ENCODE measurements at places on chromosomes 13 and 19.

DNA sequence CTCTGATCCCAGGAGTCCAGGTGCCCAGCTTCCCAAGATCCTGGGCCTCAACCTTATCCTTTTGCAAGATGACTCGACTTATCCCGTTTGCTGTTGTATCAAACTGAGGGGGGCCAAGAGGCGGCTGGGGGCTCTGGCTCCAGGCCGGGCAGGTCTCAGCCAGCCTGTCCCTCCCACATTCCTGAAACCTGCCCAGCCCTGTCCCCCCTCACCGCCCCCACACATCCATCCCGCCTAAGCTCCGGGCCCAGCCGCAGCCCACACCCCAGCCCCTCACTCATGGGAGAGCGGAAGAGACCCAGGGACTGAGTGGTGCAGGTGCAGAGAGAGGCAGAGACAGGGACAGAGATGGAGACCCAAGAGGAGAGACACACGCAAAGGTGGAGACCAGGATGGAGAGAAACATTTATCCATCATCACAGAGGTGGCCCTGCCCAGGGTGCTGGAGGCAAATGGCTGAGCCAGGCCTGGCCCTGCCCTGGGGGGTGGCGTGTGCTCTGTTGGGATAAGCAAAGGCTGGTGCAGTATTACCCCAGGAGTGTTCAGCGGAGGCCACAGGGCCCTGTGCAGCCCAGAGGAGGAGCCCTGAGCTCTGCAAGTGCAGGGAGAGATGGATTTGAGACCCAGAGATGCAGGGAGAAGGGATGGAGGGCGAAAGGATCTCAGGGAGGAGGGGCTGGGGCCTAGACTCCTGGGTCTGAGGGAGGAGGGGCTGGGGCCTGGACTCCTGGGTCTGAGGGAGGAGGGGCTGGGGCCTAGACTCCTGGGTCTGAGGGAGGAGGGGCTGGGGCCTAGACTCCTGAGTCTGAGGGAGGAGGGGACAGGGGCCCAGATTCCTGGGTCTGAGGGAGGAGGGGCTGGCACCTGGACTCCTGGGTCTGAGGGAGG is 1.6 kb downstream of the BCAM start:
- no peak for DNase-seq

GRCh38 chr13:60583911-60584753 is 187.1 kb downstream of the TDRD3 start:
- DNase-seq, result no peak

- no peak for DNase-seq
Measured at GRCh38 chr13:43002021-43002420, 10.0 kb upstream of the EPSTI1 start.

DNA sequence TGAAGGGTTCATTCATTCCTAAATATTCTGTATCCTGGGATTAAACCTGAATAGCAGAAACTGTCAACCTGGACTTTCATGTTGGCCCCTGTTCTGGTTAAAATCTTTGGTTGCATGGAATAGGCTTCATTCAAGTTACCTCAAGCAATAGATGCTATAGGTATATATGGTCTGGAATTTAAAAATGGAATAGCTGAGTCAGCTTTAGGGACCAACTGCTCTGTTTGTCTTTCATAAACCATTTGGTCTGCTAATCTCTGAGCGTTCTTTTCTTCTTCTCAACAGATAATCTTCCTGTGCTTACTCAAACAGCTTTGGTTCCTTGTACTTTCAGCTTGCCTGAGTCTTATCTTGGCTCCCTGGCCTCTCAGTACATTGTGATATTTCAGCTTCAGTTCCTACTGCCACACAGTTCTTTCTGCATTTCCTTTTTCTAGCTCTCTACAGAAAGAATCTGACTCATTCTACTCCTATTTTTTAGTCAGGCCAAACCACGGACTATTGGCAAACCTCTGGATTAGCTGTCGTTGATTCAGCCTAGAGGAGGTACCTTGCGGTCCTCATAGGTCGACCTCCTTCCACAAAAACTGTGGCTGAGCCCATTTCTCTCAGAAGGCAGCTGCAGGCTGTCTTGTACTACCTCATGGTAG is 35.9 kb upstream of the MAB21L1 start:
- no peak for DNase-seq

GRCh38 chr13:51329606-51330005 is 9.9 kb upstream of the SERPINE3 start:
- no peak for DNase-seq

GRCh38 chr19:32191921-32192320 is 153.5 kb upstream of the ZNF507 start:
- no peak for DNase-seq

- peak; percentile 72 for DNase-seq
Measured at GRCh38 chr19:45645631-45646344, 6.6 kb upstream of the EML2 start.

GRCh38 chr19:46728693-46729339 is 11.9 kb upstream of the PRKD2 start:
- DNase-seq, result peak; percentile 87

DNA sequence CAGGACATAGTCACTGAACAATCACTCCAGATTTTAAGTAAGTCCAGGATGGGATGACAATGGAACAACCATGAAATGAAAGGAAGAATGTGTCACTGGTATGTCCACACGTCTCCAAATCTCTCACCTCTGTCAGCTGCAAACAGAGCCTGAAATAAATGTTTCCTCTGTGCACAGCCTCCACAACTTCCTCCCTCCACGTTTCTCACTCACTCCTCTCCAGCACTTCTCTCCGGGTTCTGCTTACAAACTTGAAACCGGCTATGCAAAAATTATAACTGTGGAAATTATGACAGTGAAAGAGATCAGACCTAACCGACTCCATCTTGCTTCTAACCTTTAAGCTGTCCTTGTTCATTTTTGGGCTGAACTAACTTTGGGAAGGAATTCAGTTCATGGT is 35.0 kb upstream of the ALOX5AP start:
- DNase-seq, result no peak

GRCh38 chr19:11856596-11857250 is 8.2 kb downstream of the ZNF439 start:
- no peak for DNase-seq

DNA sequence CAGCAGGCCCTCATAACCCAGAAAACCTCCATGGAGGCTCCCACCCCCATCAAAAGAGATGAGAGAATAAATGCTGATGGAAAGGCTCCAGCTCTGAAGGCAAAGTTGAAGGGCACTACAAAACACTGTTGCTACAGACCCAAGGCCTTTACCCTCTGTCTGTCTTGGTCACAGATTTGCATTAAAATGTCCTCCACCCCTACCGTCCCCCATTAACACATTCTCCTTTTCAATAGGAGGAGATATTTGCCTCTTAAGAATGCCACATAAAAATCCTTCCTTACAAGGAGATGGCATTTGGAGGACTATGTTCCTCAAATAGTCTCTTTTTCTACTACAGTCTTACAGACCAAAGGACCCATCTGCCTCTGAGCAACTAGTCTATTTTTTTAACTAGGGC is 361.5 kb downstream of the ENOX1 start:
- no peak for DNase-seq

DNA sequence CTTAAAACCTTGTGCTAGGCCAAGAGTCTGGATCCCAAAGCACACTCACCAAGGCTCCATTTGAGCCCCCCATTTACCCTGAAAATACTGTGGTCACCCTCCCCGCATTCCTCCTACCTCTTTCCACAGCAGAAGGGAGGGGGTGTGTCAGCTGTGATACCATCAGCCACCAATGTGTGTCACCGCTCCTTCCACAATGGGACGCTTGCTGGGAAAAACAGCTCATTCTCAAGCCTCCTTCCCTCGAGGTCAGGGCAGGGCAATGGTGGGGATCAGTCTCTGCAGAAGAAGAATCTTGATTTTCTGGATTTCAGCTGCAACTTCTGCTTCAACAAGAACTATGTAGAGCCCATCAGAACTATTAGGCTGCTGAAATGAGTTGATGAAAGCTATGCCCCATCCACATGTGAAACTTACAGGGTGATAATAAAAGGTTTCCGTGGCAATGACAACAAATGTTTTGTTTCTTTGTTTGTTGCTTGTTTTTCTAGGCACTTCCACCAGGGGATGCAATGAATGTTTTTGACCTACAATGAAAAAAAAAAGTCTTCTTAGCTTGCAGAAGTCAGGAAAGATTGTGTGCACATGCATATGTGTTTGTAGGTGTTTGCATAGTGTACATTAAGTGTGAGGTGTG is 26.4 kb upstream of the ZNF507 start:
- no peak for DNase-seq

- no peak for DNase-seq
Measured at GRCh38 chr19:33472226-33472625, 49.4 kb downstream of the PEPD start.

DNA sequence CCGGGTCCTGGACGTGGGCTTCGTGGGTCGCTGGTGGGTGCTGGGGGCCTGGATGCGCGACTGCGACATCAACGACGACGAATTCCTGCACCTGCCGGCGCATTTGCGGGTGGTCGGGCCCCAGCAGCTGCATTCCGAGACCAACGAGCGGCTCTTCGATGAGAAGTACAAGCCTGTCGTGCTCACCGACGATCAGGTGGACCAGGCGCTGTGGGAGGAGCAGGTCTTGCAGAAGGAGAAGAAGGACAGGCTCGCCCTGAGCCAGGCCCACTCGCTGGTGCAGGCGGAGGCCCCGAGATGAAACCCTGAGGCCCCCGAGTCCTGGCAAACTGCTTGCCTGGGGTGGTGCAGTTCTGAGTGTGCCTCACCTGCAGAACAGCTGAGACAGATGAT is 787 bp downstream of the TIMM29 start:
- DNase-seq, result no peak

- DNase-seq, result no peak
Measured at GRCh38 chr19:31073485-31074198, 275.6 kb downstream of the TSHZ3 start.

- no peak for DNase-seq
Measured at GRCh38 chr19:8224394-8225145, 15.4 kb downstream of the CERS4 start.

GRCh38 chr19:42487032-42487797 is 41.1 kb downstream of the CEACAM1 start:
- DNase-seq, result no peak

DNA sequence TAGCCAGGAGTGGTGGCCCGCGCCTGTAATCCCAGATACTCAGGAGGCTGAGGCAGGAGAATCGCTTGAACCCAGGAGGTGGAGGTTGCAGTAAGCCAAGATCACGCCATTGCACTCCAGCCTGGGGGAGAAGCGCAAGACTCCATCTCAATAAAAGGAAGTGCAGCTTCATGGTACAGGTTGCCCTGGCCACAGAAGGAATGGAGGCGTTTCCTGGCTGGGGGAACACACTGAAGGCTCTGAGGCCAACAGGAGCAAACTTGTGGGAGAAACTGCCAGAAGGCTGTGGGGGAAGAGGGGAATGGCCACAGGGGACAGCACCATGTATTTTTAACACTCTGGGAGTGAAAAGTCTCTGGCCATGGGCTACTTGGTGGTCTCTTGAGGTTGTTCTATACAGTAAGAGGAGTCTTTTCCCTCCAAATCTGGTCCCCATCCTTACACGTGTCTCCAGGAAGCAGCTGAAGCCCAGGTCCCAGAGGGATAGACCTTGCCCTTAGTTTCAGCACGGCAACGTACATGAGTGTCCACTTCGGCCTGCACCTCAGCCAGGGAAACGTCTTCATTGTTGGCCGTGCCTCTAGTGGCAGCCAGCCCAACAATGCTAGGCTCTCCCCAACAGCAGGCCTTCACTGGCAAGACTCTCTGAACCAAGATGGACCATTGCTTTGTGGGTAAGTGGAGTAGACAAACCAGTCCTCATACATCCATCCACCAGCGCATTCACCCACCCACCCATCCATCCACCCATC is 7.4 kb downstream of the MICOS13 start:
- no peak for DNase-seq

GRCh38 chr13:22929381-22930126 is 251.2 kb upstream of the SGCG start:
- DNase-seq, result no peak

GRCh38 chr13:40220299-40220935 is 446.0 kb downstream of the FOXO1 start:
- DNase-seq, result no peak

DNA sequence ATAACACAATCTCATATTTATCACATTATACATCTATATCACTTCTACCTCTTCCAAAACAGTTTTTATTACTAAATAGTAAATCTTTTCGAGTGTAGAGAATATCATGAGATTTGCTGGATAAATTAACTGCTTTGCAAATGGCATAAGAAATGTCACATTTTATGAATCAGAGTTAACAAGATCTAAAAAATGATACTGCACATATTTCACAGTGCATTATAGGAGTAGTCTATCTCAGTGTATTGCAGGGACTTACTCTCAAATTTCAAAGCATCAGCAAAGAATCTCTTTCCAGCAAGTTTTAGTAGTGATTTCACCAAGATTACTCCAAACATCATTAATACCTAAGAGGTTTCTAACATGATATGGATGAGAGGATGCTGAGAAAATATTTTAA is 687.1 kb upstream of the SLITRK1 start:
- no peak for DNase-seq

- no peak for DNase-seq
Measured at GRCh38 chr13:22594041-22594440, 586.7 kb upstream of the SGCG start.

GRCh38 chr19:14059093-14059480 is 2.8 kb downstream of the PALM3 start:
- peak; percentile 67 for DNase-seq

GRCh38 chr13:68428292-68428691 is 1198.2 kb upstream of the PCDH9 start:
- DNase-seq, result no peak

GRCh38 chr19:2631213-2631821 is 71.2 kb downstream of the GNG7 start:
- no peak for DNase-seq

DNA sequence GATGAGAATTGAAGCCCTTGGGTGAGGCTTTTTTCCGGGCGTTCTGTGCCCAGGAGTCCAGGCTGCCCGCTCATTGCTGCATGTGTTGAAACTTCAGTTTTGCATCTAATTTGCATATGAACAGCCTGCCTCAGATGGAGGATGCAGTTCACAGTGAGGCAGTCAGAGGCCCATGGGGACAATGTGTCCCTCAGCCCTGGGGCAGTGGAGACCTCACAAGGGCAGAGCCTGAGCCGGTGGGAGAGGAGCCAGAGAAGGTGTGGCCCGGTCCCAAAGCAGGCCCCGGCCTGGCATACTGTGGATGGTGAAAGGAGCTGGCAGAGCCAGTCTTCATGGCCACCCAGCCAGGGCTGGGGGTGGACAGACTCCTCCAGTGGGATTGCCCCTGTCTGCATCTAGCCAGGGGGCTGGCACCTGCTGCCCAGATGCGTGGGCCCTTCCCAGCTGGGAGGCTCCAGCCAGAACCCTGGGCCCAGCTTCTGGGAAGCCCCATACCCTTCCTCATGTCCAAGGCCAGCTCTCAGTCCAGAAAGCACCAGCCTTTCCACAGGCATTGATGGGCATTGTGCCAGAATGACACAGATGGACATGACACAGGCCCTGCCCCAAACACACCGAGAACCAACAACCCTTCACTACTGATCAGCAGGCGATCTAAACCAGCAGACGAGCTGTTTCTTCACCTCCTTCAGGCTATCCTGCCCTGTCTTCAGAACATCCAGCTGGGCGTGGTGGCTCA is 32.9 kb upstream of the KCTD15 start:
- DNase-seq, result no peak

GRCh38 chr13:78977311-78977710 is 318.4 kb upstream of the OBI1 start:
- DNase-seq, result no peak

- DNase-seq, result no peak
Measured at GRCh38 chr13:114152285-114152645, 19.8 kb upstream of the RASA3 start.

GRCh38 chr13:77056886-77057285 is 29.9 kb upstream of the FBXL3 start:
- DNase-seq, result no peak

GRCh38 chr13:100330662-100331061 is 241.8 kb downstream of the PCCA start:
- no peak for DNase-seq
